ENCODE measurements at places on chromosomes 1 and 21.

GRCh38 chr1:79113836-79114235 is 107.3 kb upstream of the ADGRL4 start:
- DNase-seq: no peak

DNA sequence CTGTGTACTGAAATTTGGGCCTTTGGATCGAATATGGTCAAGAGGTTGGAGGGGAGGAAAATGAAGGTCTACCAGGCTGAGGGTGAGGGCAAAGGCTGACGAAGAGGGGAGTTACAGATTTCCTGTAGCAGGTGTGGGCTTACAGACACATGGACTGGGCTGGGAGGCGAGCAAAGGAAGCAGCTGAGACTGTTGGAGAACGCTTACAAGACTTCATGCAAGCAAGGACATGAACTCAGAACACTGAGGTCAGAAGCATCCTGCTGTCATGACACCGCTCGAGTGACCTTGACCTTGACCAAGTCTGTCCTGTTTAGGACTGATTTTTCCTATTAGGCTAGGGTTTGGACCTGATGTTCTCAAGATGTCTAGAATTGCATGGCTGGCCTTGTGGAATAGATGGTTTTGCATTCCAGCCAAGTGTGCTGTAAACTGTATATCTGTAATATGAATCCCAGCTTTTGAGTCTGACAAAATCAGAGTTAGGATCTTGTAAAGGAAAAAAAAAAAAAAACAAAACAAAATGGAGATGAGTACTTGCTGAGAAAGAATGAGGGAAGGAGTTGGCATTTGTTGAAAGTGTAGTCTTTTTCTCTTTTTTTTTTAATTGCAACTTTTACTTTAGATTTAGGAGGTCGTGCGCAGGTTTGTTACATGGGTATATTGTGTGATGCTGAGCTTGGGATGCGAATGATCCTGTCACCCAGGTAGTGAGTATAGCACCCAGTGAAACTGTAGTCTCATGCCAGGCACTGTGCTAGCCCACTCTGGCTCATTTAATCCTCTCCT is 5.8 kb downstream of the ELF3 start:
- DNase-seq: no peak

- no peak for DNase-seq
These were observed 2.4 kb upstream of the CTPS1 start for GRCh38 chr1:40976952-40977690.

GRCh38 chr1:204136814-204137213 is 15.0 kb downstream of the ETNK2 start:
- DNase-seq: no peak

GRCh38 chr1:81548918-81549587 is 251.7 kb upstream of the ADGRL2 start:
- DNase-seq: no peak

DNA sequence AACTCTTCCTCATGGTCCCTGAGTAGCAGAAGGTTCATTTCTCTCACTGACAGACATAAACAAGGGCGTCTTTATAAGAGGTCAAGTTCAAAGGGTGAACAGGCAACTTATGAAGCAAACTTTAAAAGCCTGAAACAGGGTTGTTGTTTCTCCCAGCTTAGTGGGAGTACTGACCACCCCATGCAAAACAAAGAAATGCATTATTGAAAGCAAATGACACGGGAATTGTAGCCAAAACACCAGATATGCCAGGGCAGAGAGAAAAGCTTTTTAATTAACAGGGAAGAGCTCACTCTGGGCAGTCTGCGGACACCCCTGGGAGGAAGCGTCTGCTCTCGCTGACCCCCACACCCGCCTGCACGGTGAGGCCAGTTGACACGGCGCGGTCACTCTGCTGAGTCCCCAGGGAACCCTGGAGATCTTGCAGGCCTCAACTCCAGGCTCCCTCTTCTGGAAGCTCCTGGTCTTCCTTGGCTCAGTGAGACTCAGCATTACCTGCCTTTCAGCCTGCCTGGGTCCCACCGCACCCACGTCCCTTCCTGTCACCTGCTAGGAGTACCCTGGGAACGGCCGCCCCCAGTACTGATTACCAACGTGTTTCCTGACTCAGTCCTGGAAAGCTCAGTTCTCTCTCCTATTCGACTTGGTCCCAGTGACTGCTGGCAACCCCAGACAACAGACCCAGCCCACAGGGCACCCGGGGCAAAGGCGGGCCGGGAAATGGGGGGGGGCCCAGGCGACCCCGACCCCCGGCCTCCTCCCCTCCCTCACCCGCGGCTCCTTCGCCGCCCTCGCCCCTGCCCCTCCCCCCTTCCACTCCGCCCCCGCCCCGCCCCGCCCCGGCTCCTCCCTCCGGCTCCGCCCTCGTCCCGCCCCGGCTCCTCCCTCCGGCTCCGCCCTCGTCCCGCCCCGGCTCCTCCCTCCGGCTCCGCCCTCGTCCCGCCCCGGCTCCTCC is 972 bp downstream of the CFAP410 start:
- peak; percentile 27 for DNase-seq

Data from central memory CD8-positive, alpha-beta T cell (primary cell).